Dermis microvascular lymphatic vessel endothelial cell (primary cell): ENCODE measurements at places on chromosomes 3 and 15. TPM values are rescaled to one million over a fixed set of nuclear protein-coding genes. Genes with fewer than 3 reads are reported as not detected.

The PRTG gene
- 1.0 and 1.2 TPM in 2 replicates for total RNA-seq

The CFAP100 gene
- not detected in 2 replicates for total RNA-seq

The THBS1 gene
- 4,129 and 8,012 TPM in 2 replicates for total RNA-seq

The CCNL1 gene
- total RNA-seq = 78.8 and 117 TPM in 2 replicates

The TRPC1 gene
- total RNA-seq = 4.0 and 5.2 TPM in 2 replicates

The SH2D7 gene
- total RNA-seq = not detected in 2 replicates

The LNP1 gene
- total RNA-seq = 0.63 and 0.77 TPM in 2 replicates

The MASP1 gene
- 0.77 and 1.9 TPM in 2 replicates for total RNA-seq

The EIF5A2 gene
- total RNA-seq = 3.7 and 4.4 TPM in 2 replicates

The ELL3 gene
- 1.5 and 1.9 TPM in 2 replicates for total RNA-seq

The APOD gene
- total RNA-seq = 12.9 and 14.5 TPM in 2 replicates

The ZNF860 gene
- 1.3 and 1.9 TPM in 2 replicates for total RNA-seq

The CCR1 gene
- total RNA-seq = not detected in 2 replicates

The C2CD4A gene
- 3.2 and 4.3 TPM in 2 replicates for total RNA-seq

The ZNF660 gene
- total RNA-seq = 0.51 and 0.76 TPM in 2 replicates

The MAP1A gene
- under 0.01 and 0.13 TPM in 2 replicates for total RNA-seq

The NSUN3 gene
- 13.4 and 15.3 TPM in 2 replicates for total RNA-seq

The IMPG2 gene
- 0.26 and 0.76 TPM in 2 replicates for total RNA-seq

The FAM227B gene
- total RNA-seq = 3.0 and 3.1 TPM in 2 replicates

The FGD5 gene
- 86.3 and 122 TPM in 2 replicates for total RNA-seq

The UBA3 gene
- 55.8 and 59.2 TPM in 2 replicates for total RNA-seq

The SNX22 gene
- under 0.01 TPM in 2 replicates for total RNA-seq

The BCL2A1 gene
- total RNA-seq = 0.13 TPM in 2 replicates

The PPARG gene
- 56.0 and 58.8 TPM in 2 replicates for total RNA-seq

The CPNE9 gene
- not detected in 2 replicates for total RNA-seq

The AQP9 gene
- total RNA-seq = not detected in 2 replicates

The COL6A5 gene
- total RNA-seq = not detected in 2 replicates

The ARL14 gene
- not detected in 2 replicates for total RNA-seq

The PRSS50 gene
- not detected in 2 replicates for total RNA-seq

The CORO2B gene
- 0.77 and 2.9 TPM in 2 replicates for total RNA-seq

The C3orf80 gene
- total RNA-seq = not detected in 2 replicates
